A172 (cell line): ENCODE measurements at places on chromosomes 6 and 20.
A peak's percentile ranks its signal among the peaks of the same experiment; 100 is the strongest.

DNA sequence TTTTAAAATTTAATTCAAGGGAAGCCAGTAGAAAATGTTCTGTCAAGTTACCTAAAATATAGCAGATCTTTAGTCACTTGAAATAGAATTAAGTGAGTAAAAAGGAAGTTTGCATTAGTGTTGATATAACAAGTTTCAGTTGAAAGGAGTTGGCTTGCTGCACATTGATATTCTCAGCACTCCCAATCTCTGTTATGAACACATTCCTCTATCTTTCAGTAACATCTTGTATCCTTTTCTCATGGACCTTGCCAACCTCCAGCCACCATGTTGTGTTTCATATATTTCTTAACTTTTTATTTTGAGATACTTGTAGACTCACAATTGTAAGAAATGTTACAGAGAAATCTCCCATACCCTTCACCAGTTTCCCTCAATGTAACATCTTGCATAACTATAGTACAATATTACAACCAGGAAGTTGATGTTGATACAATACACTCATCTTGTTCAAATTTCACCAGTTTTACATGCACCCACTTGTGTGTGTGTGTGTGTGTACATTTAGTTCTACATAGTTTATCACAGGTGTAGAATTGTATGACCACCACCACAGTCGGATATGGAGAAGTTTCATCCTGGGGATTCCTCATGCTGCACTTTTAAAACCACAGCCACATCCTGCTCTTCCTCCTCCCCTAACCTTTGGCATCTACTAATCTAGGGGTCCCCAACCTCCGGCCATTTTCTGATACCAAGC lies 20.2 kb upstream of the PAQR8 start:
- no peak for DNase-seq

DNA sequence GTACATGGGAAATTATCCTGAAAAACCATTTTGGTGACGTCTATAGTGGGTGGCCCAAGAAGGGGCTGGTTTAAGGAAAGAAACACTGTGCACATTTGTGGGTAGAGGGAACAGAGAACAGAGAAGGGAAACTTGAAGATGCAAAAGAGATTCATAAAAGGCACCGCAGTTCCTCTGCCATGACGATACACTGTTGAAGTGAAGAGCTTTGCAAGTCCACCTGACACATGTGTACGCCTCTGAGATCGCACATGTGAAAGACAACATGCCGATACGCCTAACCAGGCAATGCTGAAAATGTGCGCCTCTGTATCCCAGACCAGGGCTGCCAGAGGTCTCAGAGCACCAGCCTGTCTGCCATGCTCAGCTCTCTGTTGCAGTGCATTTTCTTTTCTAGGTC lies 180.9 kb downstream of the KIF16B start:
- DNase-seq: no peak

GRCh38 chr6:159473475-159474263 lies 219.4 kb downstream of the SOD2 start:
- DNase-seq: no peak

- peak; percentile 76 for DNase-seq
Measured at GRCh38 chr20:5848711-5849505, 98.7 kb downstream of the SHLD1 start.

GRCh38 chr20:41147767-41148191 lies 10.4 kb downstream of the PLCG1 start:
- no peak for DNase-seq
